ENCODE measurements at places on chromosomes 3 and 15.

- peak; percentile 97 for DNase-seq
These were observed at the start of gene SKIL for GRCh38 chr3:170357176-170358041. Gene SKIL, plus strand, starts transcription at chr3:170357715. Its CDS starts 2,617 bp downstream, at chr3:170360332.

- DNase-seq: no peak
These were observed 567.9 kb downstream of the GOLGA6L6 start for GRCh38 chr15:19973718-19974117.

- no peak for DNase-seq
These were observed 28.5 kb downstream of the PTPN23 start for GRCh38 chr3:47409284-47409683.

DNA sequence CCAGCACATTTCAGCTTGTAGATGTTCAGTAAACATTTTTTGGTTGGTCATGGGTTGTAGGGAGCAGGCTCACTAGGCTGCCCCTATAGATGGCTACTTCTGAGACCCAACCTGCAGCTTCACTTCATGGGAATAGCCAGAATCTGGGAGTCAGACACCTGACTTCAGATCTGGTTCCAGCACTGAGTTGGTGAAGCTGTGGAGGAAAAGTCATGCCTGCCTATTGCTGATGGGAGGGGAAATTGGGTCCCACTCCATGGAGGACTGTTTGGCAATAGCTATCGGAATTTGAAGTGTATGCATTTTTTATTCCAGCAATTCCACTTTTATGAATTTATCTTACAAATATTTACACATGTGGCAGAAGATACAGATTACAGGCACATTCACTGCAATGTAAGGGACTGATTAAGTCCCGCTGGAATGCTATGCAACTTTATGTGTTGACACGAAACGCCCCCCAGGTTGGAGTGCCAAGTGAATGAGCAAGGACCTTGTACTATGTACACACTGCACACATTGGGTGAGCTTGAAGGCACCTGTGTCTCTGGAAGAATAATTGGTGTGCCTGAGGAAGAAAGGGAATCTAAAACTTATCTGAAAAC is 7.8 kb upstream of the CCR1 start:
- DNase-seq: no peak

DNA sequence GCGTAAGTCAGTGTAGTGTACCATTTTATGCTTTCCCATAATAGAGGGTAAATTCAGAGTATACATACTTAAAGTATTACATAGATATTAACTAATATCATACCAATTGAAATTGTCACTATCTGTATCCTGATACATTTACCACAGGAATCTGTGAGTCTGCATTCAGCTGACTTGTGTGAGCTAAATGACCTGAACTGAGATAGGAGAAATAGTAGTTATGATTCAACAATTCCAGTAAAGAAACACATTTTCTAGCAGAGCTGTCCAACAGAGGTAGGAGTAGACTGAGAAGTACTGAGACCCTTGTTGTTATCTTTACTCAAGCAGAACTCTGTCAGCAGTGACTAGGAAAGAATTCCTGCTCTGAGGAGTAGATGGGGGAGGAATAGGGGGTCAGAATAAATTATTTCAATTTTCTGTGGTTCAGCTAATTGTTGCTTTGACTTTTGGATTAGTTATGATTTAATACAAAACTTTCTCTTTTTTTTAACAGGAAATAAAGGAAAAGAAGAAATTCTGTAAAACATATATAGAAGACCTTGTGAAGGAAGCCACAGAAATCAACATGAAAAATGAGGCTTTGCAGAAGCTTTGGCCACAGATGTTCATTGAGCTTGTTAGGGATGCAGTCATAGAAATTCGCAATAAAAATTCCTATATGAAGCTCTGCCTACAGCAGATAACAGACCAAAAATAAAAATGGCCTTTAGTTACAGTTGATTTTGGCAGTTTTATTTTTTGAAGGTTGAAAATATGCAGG is 66.2 kb upstream of the THSD4 start:
- DNase-seq: no peak

- DNase-seq: no peak
These were observed 127.9 kb downstream of the SLC25A26 start for GRCh38 chr3:66348704-66349103.

DNA sequence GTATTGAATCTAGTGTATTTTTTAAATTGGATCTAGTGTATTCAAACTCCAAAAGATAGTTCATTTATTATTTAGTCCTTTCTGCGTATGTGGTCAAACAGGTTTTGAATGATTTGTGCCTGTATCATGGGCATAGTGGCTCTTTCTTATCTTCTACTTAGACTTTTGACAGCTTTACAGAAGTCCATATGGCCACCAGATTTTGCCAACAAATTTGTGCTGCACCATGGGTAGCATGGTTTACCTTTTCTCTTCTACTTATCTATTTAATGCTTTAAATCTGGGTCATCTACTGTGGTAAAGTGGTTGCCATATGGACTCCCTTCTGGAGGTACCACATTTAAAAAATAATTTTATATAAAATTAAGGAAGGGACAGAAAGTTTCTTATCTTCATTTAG is 66.9 kb upstream of the CADM2 start:
- no peak for DNase-seq

DNA sequence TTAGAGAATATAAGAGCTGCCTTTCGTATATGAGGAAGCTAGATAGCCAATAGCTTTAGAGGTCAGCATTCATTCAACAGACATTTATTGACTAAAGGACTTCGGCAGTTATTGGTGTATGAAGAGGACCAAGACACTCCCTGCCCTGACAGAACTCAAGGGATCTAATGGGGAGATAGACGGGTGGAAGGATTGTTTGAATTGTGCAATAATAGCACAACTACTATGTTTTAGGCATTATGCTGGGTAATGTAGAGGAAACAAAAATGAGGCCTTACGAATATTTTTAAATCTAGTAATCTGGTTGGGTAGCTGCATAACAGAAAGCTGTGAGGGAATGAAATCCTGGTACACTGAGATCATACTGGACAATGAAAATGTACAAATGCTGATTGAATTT is 5.0 kb downstream of the LRCH3 start:
- no peak for DNase-seq

GRCh38 chr3:61768284-61769037 is 207.1 kb downstream of the PTPRG start:
- no peak for DNase-seq

DNA sequence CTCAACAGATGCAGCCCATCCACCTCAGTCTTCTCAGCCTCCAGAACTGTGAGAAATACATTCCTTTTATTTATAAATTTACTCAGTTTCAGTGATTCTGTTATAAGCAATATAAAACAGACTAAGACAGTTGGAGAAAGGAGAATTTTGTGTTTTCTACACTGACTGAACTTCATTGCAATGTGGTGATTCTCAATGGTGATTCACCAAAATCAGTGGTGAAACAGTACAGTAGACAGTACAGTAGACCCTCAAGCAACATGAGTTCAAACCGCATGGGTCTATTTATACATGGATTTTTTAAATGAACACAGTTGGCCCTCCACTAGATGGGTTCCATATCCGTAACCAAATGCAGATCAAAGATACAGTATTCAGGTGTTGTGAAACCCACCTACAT is 403.1 kb upstream of the TGFBR2 start:
- no peak for DNase-seq

- no peak for DNase-seq
These were observed 57.5 kb upstream of the TRA2B start for GRCh38 chr3:185995352-185995751.

GRCh38 chr3:113747283-113748046 is 630 bp downstream of the ATP6V1A start:
- DNase-seq: no peak

DNA sequence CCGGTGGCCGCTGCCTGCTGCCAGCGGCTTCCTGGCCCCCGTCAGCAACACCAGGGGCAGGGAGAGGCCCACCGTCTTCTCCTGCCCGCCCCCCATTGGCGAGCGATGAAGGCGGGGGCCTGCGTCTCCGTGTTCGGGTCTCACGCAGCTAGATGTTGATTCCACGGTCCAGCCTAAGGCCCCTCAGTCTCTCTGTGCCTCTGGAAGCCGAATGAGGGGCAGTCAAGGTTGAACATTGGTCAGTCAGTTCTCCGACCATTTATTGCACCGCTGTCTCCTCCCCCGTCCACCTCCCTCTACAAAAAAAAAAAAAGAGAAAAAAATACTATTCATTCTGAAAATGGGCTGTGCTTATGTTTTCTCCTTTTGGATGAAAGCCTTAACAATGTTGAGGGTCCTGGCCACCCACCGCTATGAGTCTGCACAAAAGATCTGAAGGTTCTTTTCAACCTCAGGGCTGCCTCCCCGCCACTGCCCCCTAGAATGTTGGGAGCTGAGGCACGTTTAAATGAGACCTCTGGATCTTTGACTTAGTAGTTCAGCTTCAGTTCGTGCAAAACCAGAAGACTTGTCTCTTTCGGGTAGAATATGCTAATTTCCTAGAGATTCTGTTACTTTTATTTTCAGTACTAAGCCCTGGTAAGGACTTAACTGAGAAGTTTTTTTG is 736 bp downstream of the IREB2 start:
- DNase-seq: no peak

DNA sequence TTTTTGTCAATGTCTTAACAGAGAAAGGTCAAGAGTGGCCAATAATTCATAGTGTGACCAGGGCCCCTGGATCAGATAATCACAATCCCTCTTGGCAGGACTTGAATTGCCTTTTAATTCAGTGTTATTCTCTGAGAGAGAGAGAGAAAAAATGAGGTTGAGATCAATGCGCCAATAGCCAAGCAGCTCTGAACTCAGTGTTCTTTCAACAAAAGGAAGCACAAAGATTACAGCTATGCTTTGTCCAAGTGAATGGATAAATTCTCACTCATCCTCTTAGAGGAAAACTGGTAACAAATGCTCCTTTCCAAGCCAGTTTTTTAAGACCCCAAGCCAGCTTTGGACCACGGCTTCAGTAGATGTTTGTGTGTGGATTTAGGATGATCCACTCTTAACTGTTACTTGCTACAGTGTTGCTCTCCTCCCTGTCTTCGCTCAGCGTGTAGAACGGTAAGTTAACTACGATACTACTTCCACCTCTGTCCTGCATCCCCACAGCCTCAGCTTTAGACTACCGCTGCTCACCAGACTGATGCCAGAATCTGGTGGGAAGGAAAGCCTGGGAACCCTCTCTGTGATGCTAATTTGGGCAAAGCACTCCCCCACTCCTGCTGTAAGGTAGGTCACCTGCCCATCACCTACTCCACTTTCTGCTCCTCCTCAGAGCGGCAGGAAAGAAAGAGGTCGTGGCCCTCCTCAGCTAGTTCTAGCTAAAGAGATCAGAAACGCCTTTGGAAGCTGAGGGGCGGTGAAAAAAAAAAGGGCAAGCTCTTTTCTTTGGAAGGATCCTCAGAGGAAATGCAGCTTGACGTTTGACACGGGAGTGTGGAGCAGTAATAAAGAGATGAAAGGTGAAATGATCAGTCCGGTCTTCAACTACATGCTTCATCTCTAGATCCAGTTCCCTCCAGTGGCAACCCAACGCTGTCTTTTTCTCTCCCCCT is 46.8 kb upstream of the LPP start:
- no peak for DNase-seq

GRCh38 chr3:44125246-44125645 is 116.4 kb upstream of the TOPAZ1 start:
- DNase-seq: no peak

DNA sequence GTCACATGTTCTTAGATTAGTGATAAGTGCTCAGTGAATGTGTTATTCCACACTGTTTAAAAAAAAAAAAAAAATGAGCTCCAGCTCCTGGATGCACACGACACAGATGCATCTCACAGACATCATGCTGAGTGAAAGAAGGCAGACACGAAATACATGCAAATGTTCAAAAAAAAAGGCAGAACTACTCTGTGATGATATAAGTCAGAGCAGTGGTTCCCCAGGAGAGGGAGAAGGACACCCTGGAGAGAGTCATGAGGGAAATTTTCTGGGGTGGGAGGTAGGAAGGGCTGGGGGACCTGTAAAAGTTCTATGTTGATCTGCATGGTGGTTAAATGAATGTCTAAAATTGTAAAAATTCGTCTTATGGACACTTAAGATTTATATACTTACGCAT is 4.3 kb downstream of the CSRNP1 start:
- DNase-seq: no peak

- DNase-seq: no peak
These were observed 39.1 kb downstream of the TKT start for GRCh38 chr3:53216723-53217122.

GRCh38 chr15:41490355-41490754 is 3.3 kb upstream of the ITPKA start:
- no peak for DNase-seq

GRCh38 chr3:182792901-182793662 is at the start of gene ATP11B:
Gene ATP11B, plus strand, starts transcription at chr3:182793504. Its CDS starts 256 bp downstream, at chr3:182793760.
- peak; percentile 75 for DNase-seq

- DNase-seq: no peak
These were observed 69.2 kb downstream of the RORA start for GRCh38 chr15:61159901-61160300.

DNA sequence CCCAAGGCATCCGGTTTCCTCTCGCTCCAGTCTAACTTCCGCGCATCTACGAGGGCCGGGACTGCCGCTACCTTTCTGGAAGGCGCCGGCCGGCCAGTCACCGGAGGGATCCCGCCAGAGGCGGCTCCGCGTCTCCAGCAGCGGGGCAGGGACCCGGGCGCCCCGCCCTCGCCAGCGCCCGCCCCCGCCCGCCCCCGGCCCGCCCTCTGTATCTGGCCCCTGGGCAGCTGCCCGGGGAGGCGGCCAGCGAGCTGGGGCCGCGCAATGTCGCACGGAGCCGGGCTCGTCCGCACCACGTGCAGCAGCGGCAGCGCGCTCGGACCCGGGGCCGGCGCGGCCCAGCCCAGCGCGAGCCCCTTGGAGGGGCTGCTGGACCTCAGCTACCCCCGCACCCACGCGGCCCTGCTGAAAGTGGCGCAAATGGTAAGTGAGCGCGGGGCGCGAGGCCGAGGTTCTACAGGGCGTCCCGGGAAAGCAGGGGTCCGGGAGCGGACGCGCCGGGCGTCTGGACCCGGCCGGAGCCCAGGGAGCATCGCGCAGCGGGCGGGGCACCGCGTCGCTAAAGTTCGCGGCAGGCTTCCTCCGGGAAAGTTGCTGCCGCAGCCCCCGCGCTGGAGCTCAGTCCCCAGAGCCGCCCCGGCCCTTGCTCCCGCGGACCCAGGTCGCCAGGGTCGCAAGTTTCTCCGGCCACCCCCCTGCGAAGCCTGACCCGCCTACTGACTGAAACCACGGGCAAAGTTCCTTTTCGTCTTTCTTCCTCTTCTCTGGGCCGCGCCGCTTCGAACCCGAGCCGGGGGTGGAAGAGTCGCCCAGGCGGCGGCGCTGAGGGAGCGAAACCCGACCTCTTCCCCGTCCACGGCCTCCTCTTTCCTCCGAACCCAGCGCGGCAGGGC is at the start of gene CMTM7:
TSS of gene CMTM7 (plus strand) at position 211 of the 893 bp plus-strand sequence. CDS start at position 265, 54 bp downstream.
- peak; percentile 29 for DNase-seq

GRCh38 chr3:133487920-133488540 is 85.5 kb upstream of the CDV3 start:
- peak; percentile 49 for DNase-seq

GRCh38 chr3:59006634-59007517 is 42.9 kb downstream of the CFAP20DC start:
- DNase-seq: no peak

GRCh38 chr3:137071104-137071503 is 113.3 kb downstream of the IL20RB start:
- no peak for DNase-seq

DNA sequence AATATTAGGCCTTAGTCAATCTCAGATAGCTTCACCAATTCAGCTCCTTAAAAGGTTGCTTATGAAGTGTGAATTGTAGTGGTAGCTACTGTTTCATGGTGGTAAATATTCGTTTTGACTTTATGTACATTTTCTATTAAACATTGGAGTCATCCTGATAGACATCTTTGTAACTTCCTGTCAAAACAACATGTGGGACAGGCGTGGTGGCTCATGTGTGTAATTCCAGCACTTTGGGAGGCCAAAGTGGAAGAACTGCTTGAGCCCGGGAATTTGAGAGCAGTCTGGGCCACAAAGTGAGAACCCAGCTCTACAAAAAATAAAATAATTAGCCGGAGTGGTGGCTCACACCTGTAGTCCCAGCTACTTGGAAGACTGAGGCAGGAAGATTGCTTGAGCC is 2.0 kb upstream of the TRIM59 start:
- DNase-seq: no peak
